ENCODE measurements at places on chromosomes 4 and X. TPM values are rescaled to one million over a fixed set of nuclear protein-coding genes. Genes with fewer than 3 reads are reported as not detected.

The HHIP gene
- 0.03 TPM for polyA plus RNA-seq

The VSIG4 gene
- 20.6 TPM for polyA plus RNA-seq

The CT83 gene
- not detected for polyA plus RNA-seq

The ASMT gene
- polyA plus RNA-seq: 6.9 TPM

The VBP1 gene
- 32.7 TPM for polyA plus RNA-seq

Measured in aorta (tissue), 5 donors.